Heart right ventricle (tissue), 16 donors: ENCODE measurements at places on chromosomes 16 and 17. TPM values are rescaled to one million over a fixed set of nuclear protein-coding genes. Genes with fewer than 3 reads are reported as not detected.

Gene KIF18B
- 0.30 TPM for total RNA-seq

Gene FOXO3B
- total RNA-seq, result 0.76 TPM

Gene KRTAP4-11
- not detected for total RNA-seq

Gene ASGR2
- not detected for total RNA-seq

Gene RAB11FIP4
- 6.1 TPM for total RNA-seq

Gene CD19
- total RNA-seq, result not detected

Gene IGSF6
- total RNA-seq, result 3.2 TPM

Gene ODAD4
- 0.23 TPM for total RNA-seq

Gene DPEP2NB
- total RNA-seq, result not detected

Gene CDK5R1
- total RNA-seq, result 1.6 TPM

Gene MYH3
- 0.17 TPM for total RNA-seq

Gene MRPL45
- 36.7 TPM for total RNA-seq

Gene PDPR
- total RNA-seq, result 39.8 TPM

Gene GPR179
- 0.07 TPM for total RNA-seq

Gene CACNG5
- not detected for total RNA-seq

Gene RHBDL1
- total RNA-seq, result 1.8 TPM

Gene SOCS1
- total RNA-seq, result 1.2 TPM

Gene TRAPPC1
- 166 TPM for total RNA-seq

Gene CD300C
- total RNA-seq, result 0.75 TPM

Gene KRT28
- not detected for total RNA-seq

Gene SLC5A10
- total RNA-seq, result not detected

Gene UBALD2
- total RNA-seq, result 45.4 TPM

Gene FBXL16
- not detected for total RNA-seq

Gene RNF157
- total RNA-seq, result 1.3 TPM

Gene RRAD
- total RNA-seq, result 85.6 TPM

Gene SBK1
- 7.0 TPM for total RNA-seq

Gene CLEC18B
- not detected for total RNA-seq

Gene MYL11
- not detected for total RNA-seq

Gene NPIPB8
- total RNA-seq, result not detected

Gene HOXB4
- total RNA-seq, result 0.29 TPM

Gene RNF43
- 5.1 TPM for total RNA-seq

Gene AXIN2
- 10.6 TPM for total RNA-seq

Gene CLEC3A
- total RNA-seq, result not detected

Gene TBC1D28
- not detected for total RNA-seq

Gene MPV17L
- 9.0 TPM for total RNA-seq

Gene EVI2A
- 1.1 TPM for total RNA-seq

Gene SPATA32
- total RNA-seq, result not detected

Gene CCDC200
- total RNA-seq, result not detected

Gene MGRN1
- 55.9 TPM for total RNA-seq

Gene MYH8
- not detected for total RNA-seq

Gene CTRB2
- total RNA-seq, result 2.0 TPM

Gene TMEM235
- total RNA-seq, result not detected

Gene TBC1D26
- total RNA-seq, result not detected

Gene XYLT1
- 0.72 TPM for total RNA-seq

Gene HSPB9
- not detected for total RNA-seq

Gene HOXB13
- total RNA-seq, result not detected

Gene NXN
- 16.3 TPM for total RNA-seq

Gene SLC2A4
- total RNA-seq, result 178 TPM

Gene HS3ST3A1
- 0.12 TPM for total RNA-seq

Gene SLFN13
- total RNA-seq, result 4.0 TPM

Gene CRISPLD2
- total RNA-seq, result 15.9 TPM

Gene COPZ2
- 59.2 TPM for total RNA-seq
